ENCODE measurements at places on chromosomes 12 and 14.
A peak's percentile ranks its signal among the peaks of the same experiment; 100 is the strongest.

GRCh38 chr12:104888481-104888880 is 69.6 kb downstream of the SLC41A2 start:
- DNase-seq = no peak

- peak; percentile 16 for DNase-seq
Observed at GRCh38 chr12:68200854-68201253, 24.8 kb downstream of the IL26 start.

- DNase-seq = no peak
Observed at GRCh38 chr12:25894759-25895158, 63.7 kb upstream of the RASSF8 start.

DNA sequence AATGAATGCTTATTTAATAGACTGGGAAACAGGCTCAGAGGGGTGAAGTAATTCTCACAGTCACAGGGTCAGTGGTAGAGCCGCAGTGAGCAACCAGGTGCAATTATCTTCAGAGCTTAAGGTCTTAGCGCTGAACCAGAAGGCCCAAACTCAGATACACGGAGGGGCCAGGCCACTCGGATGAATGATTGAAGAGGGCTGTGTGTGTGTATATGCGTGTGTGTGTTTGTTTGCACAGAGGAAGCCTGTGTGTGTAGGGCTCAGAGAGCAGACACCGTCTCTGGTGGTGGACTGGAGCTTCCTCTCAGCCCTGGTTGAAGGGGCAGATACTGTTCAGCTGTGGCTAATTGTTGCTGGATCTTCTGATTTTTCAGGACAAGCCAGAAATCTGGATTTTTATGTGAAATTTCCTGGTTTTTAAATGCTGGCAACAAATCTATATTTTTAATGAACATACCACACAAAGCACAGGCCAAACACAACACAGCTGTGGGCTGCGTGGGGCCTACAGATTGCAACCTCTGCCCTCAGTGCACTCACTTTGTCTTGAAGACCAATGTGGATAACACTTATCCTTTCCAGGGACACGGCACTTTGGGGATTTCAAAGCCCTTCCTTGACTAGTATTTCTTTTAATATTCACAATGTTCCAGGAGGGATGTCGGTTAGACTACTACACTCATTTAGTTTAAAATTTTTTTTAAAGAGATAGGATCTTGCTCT is 94.5 kb upstream of the NRXN3 start:
- no peak for DNase-seq

DNA sequence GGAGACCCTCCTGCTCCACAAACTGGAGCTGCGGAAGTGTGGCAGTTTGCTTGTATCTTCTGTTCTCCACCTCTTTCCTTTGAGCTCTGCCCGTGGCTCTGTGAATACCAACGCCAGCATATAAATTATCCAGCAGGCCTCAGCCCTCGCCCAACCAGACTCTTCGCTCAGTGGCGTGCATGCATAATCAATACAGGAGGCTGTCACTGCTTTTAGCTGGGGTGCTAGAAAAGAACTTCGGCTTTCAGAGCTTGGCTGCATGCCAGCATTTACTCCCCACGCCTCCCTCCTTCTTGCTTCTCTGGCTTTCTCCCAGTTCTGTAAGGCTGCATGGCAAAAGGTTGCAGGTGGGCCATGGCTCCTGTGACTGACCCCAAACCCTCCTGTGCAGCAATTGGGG is 26.9 kb downstream of the NRXN3 start:
- DNase-seq = no peak

DNA sequence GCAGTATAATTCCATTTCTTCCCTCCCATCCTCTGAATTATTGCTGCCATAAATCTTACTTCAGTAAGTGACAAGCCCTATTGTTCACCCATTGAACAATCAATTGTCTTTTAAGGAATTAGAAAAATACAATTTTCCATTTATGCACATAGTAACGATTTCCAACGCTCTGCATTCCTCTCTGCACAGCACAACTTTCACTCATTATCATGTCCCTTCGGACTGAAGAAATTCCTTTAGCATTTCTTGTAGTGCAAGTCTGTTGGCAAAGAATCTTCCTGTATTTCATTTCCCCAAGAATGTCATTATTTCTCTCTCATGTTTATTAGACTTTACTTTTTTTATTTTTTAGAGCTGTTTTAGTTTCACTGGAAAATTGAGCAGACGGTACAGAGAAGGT is 252.1 kb upstream of the RTL1 start:
- DNase-seq = no peak

- no peak for DNase-seq
Observed at GRCh38 chr12:71465796-71466195, 26.2 kb downstream of the LGR5 start.

GRCh38 chr12:111806304-111806703 is 35.7 kb upstream of the MAPKAPK5 start:
- no peak for DNase-seq

GRCh38 chr12:93201990-93202389 is 175.7 kb upstream of the NUDT4 start:
- DNase-seq = no peak

GRCh38 chr14:41285186-41285748 is 321.4 kb upstream of the LRFN5 start:
- DNase-seq = peak; percentile 31

Measured in astrocyte of the spinal cord (primary cell).